Stimulated activated CD8-positive, alpha-beta memory T cell treated with anti-CD3 and anti-CD28 coated beads, Interleukin-2, amount 100 ng/mL, for 48 hours (primary cell): ENCODE measurements at places on chromosomes 6 and 20.

DNA sequence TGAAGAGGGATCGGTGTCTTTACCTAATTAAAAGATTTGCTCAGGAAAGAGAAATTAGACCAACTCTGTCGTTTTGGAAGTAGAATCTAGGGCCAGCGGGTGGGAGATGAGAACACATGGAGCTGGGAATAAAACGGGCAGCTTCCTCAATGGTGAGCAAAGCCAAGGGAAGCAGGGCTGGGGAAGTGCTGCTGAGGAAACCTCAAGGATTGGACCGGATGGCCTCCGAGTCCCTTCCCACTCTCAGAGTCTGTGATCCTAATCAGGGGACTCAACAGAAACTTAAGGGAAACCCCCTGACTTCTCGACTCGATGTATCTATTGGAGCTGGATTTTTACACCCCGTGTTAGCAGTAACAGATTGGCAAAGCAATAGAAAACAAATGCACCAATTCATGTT lies 10.8 kb downstream of the GCNT2 start:
- no peak for DNase-seq

GRCh38 chr6:80696268-80696667 lies 589.8 kb downstream of the BCKDHB start:
- no peak for DNase-seq

DNA sequence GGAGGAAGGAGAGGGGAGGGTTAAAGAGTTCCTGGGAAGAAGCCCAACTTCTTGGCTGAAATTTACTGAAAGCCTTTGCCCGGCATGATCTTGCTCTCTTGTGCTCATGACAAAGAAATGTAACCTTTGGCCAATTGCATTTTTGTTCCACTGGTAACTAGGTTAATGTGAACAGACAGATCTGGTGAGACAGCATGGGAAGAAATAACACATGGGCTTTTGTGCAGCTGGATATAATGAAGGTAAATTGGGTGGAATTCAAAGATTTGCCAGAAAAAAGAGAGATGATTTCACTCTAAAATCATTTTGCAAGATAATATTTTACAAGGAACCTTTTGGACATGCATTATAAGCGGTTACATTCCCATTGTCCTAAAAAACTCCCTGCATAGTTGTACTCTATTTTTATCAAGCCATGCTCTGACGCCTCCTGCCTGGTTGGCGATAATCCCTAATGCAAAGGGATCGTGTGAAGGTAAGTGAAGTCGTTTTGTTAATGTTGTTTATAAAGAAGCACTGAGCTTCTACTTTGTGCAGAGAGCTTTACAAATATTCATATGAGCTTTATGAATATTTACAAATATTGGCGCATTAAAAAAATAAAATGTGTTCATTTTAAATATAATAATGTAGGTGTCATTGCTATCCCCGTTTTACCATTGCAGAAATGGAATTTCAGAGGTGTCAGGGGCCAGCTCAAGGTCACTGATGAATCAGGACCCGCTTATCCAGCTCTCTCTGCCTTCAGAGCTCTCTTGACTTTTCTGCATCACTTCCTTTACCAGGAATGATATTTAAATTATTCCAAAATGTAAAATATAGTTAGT lies 161.3 kb upstream of the AGPAT4 start:
- no peak for DNase-seq

DNA sequence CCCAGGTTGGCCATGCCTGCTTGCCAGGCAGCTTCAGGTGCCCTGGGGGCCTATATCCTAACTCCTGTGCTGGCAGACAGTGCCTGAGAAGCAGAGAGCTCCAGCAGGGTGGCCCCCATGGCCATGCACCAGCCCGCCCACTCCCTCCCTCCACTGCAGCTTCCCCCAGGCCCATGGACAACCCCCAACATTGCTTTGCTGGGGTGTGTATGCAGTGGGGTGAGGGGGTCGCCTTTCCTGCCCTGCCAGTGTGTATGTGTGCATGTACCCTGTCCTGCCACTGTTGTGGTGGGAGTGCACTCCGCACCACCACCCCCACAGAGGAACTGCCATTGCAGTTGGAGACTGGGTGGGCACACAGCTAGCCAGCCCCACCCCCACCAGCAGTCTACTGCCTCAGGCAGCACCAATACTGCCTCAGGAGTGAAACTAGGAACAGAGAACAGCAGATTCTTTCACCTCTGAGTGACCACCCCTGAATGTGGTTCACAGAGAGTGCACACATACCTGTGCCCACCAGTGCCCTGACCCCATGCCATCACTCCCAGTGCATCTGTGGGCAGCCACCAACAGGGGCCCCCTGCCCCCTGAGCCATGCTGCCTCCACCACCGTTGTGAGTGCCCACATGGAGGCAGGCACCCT lies 151.1 kb downstream of the LRRC1 start:
- DNase-seq: no peak

GRCh38 chr6:159155679-159156078 lies 13.5 kb upstream of the FNDC1 start:
- DNase-seq: no peak

GRCh38 chr20:32975698-32976674 lies 28.2 kb downstream of the SUN5 start:
- DNase-seq: no peak

DNA sequence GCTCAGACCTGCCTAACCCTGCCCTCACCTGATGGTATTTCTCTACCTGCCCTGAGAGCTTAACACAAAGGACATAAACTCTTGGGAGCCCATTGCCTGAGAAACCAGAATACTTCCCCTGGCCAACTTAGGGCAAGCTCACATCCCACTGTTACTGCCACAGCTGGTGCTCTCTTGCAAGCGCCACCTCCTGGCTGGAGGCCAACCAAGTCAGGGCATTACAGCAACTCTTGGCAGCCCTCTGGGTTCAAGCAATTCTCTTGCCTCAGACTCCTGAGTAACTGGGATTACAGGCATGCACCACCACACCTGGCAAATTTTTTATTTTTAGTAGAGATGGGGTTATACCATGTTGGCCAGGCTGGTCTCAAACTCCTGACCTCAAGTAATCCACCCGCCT lies 70.1 kb downstream of the HECA start:
- DNase-seq: no peak

GRCh38 chr20:3084283-3084985 lies at the start of gene AVP:
TSS of gene AVP (minus strand) at chr20:3084724. CDS start at chr20:3084674, 50 bp downstream.
- no peak for DNase-seq

DNA sequence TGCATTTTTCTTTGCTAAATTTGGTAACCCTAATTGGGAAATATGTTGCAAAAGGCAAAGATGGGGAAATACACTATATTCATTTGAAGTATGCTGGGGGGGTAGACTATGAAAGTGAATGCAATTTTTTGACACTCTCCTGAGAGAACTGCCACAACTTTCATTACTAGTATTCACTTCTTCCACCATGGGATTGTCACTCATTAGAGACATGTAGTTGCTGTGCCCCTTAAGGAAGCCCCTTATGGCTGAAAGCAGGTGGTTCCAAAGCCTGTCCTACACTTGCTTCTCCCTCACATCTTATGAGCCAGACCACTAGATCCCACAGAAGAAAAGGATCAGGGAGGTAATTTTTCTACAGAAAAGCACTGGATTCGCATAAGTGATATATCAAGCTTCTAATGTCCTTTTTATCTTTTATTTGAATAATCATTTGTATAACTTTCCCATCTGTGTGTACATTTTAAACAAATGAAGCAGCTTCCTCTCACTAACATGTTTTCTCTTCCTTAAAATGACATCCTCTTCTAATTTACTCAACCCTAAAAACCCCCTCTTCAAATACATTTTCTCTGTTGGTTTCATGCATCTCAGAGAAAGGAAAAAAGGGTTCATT lies 83.8 kb downstream of the GCLC start:
- DNase-seq: no peak

- DNase-seq: no peak
These were observed 2.8 kb upstream of the LBP start for GRCh38 chr20:38343311-38344106.

DNA sequence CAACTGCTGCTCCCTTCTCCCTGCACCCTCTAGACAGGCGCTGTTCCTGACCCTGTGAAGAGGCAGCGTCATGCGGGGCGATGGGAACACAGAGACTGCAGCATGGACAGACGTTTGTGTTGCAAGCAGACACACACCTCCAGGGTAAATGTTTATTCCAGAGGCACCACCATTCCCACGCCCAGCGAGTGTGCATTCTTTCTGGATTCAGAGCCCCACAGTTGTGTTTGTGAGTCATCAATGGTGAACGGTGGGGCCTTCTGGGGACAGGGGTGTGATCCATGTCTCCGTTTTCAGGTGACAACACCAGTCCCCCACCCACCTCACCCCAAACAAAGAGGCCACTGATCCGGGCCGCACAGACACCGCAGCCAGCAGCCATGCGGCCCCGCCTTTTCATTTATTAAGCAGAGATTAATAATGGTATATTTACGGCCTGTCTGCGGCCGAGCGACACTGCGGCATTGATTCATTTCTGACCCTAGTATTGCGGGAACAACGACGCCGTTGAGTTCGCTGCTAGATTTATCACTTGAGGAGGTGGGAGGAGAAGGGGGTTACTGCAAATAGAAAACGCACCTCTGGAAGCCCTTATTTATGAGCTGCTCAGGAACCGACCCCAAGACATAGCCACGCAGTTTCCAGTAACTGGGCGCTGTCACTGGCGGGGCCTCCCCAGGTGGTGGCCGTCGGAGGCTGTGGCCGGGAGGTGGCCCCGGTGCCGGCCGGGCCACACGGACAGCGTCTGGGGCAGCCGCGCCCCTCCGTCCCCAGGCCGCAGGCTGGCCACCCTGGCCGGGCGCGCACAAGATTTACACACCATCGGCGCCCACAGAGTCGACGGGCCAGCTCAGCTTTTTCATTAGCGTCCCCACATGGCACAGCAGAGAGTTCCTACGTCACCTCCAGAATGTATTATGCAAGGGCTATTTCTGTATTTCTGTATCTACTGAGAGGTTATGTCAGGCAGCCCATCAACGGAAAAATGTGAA lies 367.6 kb downstream of the THBS2 start:
- DNase-seq: no peak

DNA sequence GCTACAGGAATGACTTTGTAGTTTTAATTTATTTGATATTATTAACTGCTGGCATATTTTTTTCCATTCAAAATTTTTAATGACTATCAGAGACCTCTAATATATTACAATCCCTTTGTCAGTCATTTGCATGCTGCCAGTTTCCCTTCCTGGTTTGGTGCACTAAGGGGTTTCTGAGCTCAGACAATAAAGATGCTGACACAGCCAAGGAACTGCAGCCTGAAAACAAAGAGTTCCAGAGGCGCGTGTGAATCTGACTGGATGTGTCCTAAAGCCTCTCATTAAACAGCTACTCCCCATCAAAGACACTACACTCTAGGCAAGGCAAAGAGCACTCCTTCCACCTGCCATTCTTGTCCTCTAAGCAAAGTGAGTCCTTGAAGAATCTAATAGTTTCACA lies 116.8 kb upstream of the DST start:
- DNase-seq: no peak

GRCh38 chr6:137819740-137820139 lies 47.3 kb upstream of the TNFAIP3 start:
- no peak for DNase-seq

DNA sequence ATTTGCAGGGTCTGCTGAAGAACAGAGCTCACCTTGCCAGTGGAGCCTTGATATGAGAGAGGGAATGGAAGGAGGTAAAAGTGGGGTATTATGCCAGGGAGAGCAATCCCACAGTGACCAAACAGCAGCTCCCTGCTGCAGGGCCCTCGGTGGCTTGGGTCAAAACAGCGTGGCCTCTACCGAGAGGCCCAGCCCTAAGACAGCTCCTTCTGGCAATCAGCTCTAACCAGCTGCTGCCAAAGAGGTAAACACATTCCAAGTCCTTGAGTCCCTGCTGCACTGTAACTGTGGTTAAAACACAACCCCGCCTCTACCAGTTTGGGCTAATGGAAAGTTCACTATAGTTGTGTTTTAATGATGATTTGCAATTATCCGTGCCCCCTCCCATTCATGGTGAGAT lies 1.4 kb upstream of the DAAM2 start:
- no peak for DNase-seq

DNA sequence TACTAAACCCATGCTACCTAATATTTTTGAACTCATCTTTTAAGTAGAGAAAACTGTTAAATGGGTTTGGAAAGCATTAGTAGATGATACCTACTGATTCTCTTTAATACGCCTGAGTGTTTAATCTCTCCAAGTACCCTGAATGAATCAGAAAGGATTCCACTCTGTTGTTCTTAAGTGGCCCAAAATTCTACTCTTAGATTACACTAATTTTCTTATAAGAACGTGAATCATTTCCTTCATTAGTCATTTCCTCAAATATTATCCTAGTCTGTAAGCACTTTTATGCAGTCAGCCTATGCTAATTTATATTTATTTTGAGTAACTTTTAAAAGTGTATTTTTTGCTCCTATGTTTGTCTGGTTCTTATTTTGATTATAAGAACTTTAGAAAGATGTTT lies 380.0 kb downstream of the BTBD9 start:
- no peak for DNase-seq

- no peak for DNase-seq
These were observed 106.3 kb downstream of the BCAS1 start for GRCh38 chr20:53964067-53964466.

DNA sequence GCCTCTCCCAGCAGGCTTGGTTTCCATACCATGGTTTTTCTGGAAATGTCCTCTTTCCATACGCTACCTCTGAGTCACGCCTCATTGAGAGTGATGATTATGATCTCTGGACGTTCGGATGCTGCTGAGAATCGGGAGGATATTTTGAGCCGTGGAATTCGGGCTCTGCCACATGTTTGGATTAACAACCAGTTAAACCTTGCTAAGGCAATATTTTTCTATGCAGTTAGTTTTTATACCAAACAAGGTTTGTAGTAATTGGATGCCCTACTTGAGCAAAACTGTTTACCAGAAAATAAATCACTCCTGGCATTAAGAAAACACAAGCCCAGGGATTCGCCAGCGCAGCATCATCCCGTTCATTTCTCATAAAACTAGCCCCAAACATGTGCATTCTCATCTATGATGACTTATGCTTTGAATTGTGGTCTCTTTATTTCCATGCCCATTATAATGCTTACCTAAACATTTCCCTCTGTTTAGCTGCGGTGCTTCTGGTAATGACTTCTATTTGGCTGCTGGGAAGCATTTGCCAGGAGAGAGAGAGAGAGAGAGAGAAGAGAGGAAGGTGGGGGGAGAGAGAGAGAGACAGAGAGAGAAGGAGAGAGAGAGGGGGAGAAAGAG lies 198.9 kb downstream of the CLIC5 start:
- no peak for DNase-seq

DNA sequence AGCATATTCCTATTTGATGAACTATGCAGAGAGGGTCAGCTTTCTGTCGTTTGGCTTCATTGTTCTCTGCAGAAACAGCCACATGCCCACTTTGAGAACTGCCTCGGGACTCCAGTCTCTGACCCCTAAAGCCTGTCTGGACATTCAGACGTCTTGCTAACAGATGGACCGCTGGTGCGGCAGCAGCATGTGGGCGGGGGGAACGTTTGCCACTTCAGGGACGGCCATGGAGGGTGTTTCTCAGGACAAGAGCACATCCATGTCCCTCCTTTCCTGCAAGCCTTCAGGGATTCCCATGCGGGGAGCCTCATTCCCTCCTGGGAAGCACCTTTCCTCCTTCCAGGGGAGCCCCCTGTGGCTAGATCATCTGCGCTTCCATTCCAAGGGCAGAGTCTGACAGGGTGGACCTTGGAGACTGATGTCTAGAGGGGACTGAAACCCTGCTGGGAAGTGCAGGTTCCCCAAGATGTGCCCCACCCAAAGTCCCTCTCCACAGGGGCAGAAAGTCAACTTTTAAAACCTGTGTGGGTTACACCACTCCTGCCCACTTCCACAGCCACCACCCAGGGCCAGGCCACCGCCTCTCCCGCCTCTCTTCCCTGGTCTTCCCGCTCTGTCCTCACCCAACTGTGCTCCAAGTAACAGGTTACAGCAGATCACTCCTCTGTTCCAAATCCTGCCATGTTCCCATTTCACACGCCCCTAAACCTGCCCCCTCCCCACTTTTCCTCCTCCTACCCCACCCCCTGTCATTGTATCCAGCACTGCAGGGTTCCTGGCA lies 94.8 kb upstream of the PMEPA1 start:
- DNase-seq: no peak
